Stimulated activated CD4-positive, alpha-beta T cell treated with anti-CD3 and anti-CD28 coated beads, Interleukin-2, amount 100 ng/mL, for 48 hours (primary cell): ENCODE measurements at places on chromosomes 7 and 10.

- no peak for DNase-seq
Measured at GRCh38 chr7:150917969-150918368, 60.2 kb downstream of the KCNH2 start.

GRCh38 chr10:42883993-42884983, 101.7 kb downstream of the BMS1 start:
- DNase-seq, result no peak

- DNase-seq, result no peak
Measured at GRCh38 chr7:14934839-14935238, 32.3 kb upstream of the DGKB start.

- DNase-seq, result no peak
Measured at GRCh38 chr7:23207884-23208283, 26.0 kb downstream of the NUP42 start.

- no peak for DNase-seq
Measured at GRCh38 chr10:1050554-1050953, 1.6 kb upstream of the IDI1 start.

DNA sequence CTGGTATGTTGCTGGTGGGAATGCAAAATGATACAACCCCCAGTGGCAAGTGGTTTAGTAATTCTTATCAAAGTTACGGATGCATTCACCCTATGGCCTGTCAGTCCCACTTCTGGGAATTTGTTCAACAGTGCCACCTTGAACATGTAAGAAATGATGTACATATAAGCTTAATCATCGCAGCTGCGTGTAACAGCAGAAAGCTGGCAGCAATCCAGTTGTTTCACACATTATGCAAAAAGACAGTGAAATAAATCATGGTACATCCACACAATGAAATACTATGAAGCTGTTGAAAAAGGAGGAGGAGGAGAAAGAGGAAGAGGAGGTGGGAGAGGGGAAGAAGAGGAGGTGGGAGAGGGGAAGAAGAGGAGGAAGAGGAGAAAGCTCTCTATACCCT, 76.2 kb upstream of the MYL10 start:
- DNase-seq, result no peak

DNA sequence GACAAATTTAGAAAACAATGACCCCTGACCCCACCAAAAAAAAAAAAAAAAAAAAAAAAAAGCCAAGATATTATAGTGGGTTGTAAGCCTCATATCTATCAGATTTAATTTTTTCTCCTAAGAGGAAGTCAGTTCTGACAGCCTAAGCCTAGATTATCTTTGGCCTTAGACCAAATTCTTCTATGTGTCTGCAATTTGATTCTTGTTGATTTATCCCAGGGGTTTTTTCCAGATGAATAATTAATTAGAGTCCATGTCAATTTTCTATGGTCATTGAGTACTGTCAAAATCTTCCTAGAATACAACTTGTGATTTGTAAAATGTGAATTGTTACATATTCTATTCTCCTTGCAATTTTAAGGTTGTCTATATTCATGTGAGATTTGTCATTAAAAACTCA, 151.6 kb upstream of the CACNA2D1 start:
- DNase-seq, result no peak

GRCh38 chr7:137846549-137846826, 286 bp downstream of the DGKI start:
- no peak for DNase-seq

DNA sequence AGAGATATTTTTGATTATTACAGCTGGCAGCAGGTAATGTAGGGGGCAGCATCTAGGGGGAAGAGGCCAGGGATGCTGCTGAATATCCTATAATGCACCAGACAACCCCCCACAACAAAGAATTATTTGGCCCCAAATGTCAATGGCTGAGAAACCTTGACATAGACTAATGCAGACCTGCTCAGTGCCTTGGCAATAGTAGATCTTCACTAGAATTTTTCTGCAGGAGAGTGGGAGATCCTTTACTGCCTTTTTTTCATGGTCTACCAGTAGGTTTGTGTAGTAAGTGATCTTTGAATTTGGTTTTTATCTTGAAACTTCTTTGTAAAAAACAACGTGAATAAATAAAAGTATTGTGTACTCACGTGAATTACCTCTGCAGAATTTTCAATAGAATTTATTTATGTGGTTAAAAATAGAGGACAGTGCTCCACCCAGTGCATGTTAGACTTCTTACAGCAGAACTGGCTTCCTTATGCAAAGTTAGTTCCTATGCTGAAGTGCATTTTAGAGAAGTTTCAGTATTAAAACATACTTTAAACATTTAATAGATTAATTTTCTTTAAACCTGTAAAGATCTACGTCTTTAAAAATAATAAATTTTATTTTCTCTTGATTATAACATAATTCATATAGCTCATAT, 199.6 kb upstream of the HDAC9 start:
- no peak for DNase-seq

DNA sequence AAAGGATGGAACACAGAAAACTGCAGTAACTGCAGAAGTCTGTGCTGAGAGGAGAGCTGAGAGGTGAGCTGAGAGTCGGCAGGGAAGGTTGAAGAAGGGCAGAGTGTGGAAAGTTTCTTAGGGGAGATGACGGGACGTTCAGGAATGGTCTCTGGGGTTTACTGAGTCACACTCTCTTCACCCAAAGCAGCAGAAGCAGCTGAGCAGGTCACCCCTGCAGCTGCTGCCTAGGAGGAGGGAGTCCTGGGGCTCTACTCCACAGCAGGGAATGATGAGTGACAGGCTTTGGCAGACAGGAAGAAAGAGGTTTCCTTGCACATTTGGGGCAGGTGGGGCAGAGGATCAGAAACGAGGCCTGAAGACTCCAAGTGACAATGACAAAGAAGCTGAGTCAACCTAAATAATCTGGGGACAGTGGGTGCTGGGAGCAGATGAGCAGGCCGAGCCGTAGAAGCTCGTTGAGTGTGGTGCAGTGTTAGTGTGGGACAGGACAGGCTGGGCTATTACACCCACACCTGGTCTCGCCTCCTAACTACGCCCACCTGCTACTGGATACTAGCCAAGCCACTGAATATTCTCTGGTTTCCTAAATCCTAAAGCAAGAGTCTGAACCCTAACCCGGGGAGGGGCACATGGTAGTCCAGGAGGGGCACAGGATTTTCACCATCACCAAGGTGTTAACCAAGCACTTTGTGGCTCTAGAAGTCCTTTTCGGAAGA, 24.9 kb downstream of the BEND7 start:
- no peak for DNase-seq

DNA sequence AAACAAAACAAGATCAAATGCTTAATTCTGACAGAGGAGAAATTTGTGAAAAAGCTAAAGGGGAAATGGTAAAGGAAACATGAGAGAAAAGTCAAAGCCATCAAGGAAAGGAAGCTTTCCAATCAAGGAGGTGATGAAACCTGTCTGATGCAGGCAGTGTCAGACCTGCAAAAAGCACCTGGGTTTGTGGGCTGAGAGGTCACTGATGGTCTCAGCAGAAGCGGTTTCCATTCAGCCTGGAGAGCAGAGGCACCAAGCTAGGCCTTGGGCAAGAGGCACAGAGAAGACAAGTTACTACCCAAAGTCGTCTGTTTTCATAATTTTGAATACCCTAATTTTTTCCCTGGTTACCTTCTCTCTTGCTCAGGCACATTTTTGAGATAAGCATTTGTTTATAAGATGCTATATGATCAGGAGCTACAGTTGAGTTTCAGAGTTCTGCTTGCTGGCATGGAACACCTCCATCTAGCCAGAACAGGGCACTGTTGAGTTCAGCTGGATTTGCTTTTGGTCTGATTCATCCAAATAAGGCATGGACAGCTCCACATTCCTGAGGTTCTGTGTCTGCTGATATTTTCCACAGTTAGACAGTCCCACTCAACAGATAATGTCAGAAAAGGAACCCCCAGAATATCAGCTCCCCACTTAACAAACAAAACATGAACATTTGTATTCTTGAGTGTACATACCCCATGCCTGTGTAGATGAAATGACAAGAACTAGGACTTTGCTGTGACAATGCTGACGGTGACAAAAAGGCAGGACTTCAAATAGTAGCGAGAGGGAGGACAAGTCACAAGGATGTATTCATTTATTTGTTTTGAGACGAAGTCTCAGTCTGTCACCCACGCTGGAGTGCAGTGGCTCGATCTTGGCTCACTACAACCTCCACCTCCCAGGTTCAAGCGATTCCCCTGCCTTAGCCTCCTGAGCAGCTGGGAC, 4.9 kb upstream of the PPIA start:
- no peak for DNase-seq

DNA sequence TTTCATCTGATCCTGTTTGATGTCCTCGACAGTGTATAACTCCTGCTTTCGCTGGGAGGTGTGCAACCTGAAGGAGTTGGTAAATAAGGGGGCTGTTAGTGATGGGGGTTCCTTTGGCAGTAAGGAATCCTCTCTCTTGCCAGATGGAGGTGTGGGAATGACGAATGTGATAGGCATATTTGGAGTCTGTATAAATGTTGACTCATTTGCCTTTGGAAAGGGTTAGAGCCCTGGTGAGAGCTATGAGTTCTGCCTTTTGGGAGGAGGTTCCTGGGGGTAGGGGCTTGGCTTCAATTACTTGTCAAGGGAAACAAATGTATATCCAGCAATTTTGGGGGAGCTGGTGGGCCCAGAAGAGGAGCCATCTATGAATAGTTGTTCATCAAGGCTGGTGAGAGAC, 11.4 kb upstream of the CHST3 start:
- no peak for DNase-seq

GRCh38 chr10:22615819-22616499, 98.4 kb downstream of the PIP4K2A start:
- DNase-seq, result no peak

GRCh38 chr7:158991824-158992621, 135.7 kb downstream of the DYNC2I1 start:
- DNase-seq, result no peak

- DNase-seq, result no peak
Measured at GRCh38 chr7:79451580-79451979, 1.9 kb downstream of the MAGI2 start.

DNA sequence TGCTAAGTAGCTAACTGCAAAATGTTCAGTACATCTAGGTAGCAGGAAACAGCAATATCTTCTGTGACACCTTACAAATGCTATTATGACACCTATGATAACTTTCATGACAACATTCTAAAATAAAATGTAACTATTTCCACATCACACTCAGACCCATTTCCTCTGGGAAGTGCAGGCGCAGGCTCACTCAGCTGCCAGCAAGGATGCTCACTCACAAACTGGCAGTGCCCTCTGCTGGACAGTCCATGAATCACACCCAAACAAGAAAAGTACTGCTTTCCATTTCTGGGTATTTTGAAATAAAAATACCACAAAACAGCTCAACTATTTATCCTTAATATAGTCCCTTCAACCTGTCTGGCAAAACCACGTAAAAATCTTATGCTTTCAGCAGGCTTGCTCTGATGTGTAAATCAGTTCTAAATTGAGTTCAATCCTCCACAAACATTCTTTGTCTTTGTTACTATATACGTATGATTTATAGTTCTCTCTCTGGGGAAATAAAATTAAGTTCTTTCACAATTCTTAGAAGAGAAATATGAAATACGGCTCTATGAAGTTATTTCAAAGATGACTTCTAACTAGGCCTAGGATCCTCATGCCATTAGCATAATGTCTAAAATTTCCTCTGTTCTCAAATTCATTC, 176.6 kb downstream of the PARD3 start:
- peak; percentile 77 for DNase-seq

DNA sequence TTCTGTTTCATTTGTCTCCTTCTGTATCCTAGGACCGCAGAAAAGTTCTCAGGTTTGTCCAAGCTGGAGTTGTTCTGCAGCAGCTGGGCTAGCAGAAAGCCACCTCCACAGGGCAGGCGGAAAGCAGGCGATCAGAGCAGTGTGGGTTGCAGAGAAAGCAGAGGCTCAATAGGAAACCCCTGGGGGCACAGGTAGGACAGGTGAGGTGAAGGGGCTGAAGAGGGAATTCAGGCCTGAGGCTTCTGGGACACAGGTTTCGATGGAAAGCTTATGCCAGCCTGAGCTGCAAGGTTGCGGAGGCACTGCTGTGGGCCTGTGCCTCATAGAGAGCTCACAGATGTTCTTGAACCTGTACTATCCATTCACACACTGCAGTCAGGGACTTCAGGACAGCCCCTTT, 194.9 kb upstream of the TPK1 start:
- no peak for DNase-seq

DNA sequence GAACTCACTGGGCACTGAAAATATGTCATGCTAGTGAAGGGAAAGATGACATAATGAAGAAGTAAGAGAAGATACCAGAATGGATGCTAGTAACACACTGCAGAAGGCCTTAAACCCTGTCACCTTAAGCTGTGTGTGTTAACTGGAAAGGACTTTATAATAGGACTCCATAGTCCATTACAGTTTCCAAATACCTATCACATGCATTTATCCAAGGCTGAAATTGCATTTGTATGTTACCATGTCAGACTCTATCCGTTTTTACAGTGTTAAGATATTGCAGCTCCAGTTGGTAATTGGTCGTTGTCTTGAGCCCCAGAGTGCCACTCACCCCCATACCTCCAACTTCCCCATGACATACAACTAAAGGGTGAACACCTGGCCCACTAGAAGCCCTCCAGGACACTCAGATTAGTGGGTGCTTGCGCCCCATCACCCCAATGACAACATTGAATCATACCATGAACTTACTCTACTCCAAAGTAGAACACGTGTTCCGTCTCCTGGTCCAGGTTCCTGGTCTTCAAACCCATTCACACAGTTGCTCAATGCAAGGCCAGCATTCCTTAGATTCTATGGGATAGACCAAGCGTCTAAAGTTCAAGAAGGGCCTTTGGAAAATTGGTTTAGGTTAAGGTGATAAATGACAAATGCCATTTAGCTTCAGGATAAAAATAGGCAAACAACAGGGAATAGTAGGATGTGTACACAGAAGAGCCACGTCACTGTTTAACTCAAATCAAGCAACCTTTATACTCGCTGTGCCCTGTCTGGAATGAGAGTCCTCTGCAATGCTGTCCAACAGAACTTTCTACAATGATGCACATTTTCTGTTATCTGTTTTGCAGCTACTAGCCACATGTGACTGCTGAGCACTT, 2.1 kb upstream of the RAPGEF5 start:
- DNase-seq, result no peak

- DNase-seq, result no peak
Measured at GRCh38 chr7:69213878-69214277, 384.4 kb upstream of the AUTS2 start.

DNA sequence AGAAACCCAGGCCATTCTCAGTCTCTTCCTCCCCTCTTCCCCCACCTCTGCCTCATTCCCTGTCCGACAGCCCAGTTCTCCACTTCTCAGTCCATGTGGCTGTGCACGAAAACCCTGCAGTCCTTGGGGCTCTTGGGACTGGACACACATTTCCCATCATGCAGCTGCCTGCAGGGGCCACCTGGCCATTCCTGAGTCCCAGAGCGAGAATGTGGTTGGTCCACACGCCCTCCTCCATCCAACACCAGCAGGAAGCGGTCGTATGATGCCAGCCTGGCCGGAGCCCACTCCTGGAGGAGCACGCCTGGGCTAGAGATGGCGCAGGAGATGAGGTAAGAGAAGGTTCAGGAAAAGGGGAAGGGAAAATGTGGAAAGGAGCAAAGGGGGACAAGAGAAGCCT, 222.5 kb downstream of the USP6NL start:
- DNase-seq, result no peak

GRCh38 chr7:78368771-78369170, 570.2 kb downstream of the PHTF2 start:
- DNase-seq, result no peak

- DNase-seq, result no peak
Measured at GRCh38 chr10:14688606-14689005, 86.1 kb downstream of the FAM107B start.

- DNase-seq, result no peak
Measured at GRCh38 chr10:77638321-77639101, 903 bp upstream of the KCNMA1 start.
